ENCODE measurements at places on chromosomes 3 and 15.

- no peak for DNase-seq
Measured at GRCh38 chr3:57956119-57956832, 51.9 kb upstream of the FLNB start.

DNA sequence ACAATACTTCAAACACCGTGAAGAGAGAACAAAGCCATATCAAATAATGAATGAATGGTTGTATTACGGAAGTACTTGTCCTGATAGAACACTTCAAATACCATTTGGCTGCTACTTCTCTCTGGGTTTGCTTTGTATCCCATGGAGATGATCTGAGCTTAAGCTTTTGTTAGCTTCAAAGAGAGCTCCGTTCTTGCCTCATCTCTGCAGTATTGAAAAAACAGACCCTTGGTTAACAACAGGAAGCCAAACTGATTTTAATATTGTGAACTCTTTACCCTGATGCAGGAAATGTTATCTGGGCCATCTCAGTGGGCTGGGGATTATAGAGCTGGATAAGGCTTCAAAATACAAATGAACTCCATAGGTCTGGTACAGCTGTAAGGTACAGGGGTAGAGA is 101.0 kb downstream of the CHL1 start:
- peak; percentile 87 for DNase-seq

DNA sequence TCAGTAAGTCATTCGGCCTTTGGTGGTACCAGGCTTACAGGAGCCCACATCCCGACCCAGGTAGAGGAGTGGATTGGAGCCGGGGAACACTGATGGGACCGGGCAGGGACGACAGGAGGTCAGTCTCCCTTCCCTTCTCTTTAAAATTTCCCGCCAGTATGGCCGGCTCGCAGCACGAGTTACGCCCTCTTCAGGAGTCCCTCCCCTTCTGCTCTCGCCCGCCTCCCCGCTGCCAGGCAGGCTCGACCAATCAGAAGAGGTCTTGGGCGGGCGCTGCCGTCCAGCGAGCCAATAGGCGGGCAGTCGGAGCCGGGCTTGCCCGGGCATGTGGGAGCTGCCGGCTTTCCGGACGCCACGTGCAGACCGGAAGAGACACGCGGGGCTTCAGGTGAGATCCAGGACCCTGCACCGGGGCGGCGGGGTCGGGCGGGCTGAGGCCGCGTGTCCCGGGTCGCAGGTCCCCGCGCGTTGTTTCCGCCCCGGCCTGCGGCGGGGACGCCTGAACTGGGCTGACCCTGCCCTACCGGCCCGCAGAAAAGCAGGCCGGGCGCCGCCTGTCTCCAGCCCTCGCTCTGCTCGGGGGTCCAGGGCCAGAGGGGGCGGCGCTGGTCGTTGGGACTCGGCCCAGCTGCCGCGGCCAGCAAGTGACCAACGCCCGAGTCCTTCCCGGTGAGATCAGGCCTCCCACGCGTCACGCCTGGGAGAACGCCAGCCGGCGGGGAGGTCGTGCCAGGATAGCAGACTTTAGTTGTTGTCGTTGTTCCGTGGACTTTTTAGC is at the start of gene AEN:
TSS of gene AEN (plus strand) at position 346 of the 778 bp plus-strand sequence. CDS start 4,870 bp downstream, outside the sequence.
- peak; percentile 97 for DNase-seq

DNA sequence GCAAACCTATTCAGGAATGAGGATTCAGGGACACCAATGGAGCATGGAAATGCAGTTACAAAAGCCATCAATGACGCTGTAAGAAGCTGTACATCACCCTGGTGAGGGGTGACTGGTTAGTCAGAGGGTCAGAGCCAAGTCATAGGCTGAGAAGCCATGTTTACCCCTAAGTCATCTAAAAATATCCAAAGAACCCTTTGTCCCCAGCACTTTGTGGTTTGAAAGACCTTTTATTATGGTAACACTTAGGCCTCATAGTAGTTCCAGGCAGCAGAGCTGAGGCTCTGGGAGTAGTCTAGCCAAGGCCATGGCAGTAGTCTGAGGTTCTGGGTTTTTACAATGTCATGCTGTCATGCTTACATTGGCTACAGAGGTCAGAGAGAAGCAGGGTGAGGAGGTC is 131.2 kb downstream of the CTNNB1 start:
- no peak for DNase-seq

DNA sequence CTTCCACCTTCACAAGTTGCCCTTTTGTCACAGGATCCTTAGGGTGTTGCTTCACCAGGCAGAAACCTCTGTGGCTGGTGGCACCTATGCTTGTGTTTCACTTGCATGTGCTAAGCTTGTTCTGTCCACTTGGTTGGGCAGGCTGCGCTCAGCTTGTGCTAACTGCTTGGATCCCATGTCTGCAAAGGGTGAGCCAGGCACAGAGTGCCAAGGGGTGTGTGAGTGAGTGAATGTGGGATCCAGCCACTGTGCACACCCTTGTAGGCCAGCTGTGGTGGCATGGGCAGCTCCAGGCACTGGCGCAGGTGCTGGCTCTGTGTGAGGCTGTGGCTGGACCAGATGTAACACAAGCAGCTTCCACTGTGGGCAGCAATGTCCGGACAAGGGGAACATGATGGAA is 728.7 kb upstream of the ROBO1 start:
- DNase-seq, result no peak

- no peak for DNase-seq
Measured at GRCh38 chr3:11251807-11252176, 20.4 kb upstream of the ATG7 start.

- DNase-seq, result no peak
Measured at GRCh38 chr15:60375306-60375705, 22.5 kb downstream of the ANXA2 start.

GRCh38 chr15:47405365-47406162 is 311.7 kb upstream of the SEMA6D start:
- no peak for DNase-seq

Measured in DMS53 (cell line).